LHCN-M2 (cell line): ENCODE measurements at places on chromosomes 13 and 19.

DNA sequence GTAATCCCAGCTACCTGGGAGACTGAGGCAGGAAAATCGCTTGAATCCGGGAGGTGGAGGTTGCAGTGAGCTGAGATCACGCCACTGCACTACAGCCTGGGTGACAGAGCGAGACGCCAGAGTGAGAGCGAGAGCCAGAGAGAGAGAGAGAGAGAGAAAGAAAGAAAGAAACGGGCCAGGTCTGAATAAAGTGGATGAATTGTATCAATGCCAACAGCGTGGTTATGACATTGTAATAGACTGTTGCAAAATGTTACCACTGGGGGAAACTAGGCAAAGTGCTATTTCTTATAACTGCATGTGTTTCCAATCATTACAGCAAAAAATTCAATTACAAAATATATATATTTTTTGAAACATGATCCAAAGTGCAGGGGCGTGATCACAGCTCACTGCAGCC is 11.8 kb upstream of the BTBD2 start:
- DNase-seq, result peak; percentile 59

DNA sequence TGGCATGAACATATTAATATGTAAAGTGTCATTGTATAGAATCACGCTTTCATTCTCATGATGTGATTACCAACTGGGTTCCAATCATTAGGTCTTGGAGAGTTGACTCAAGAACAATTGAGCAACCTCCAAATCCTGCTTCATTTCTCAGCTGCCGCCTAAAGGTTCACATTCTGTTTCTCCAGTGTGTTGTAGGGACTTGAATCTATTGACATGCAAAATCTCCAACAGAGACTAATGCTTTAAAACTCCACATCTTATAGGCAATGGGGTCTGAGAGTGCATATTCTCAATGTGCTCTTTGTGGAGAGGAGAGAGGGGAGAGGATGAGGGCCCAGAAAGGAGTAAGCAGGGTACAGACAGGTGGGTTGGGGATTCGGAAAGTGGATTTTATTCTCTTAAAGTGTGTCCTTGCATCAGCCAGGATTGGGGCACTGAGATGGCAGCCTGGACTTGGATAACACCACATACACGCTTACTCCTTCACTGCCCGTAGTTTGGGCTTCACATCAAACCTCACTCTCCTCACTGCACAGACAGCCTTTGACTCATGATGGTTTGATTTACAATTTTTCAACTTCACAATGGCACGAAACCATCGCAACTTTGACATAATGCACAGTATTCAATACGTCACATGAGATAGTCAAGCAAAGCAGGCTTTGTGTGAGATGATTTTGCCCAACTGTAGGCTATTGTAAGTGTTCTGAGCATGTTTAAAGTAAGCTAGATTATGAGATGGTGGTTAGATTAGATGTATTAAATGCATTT is 241.3 kb upstream of the IRS2 start:
- DNase-seq, result no peak

DNA sequence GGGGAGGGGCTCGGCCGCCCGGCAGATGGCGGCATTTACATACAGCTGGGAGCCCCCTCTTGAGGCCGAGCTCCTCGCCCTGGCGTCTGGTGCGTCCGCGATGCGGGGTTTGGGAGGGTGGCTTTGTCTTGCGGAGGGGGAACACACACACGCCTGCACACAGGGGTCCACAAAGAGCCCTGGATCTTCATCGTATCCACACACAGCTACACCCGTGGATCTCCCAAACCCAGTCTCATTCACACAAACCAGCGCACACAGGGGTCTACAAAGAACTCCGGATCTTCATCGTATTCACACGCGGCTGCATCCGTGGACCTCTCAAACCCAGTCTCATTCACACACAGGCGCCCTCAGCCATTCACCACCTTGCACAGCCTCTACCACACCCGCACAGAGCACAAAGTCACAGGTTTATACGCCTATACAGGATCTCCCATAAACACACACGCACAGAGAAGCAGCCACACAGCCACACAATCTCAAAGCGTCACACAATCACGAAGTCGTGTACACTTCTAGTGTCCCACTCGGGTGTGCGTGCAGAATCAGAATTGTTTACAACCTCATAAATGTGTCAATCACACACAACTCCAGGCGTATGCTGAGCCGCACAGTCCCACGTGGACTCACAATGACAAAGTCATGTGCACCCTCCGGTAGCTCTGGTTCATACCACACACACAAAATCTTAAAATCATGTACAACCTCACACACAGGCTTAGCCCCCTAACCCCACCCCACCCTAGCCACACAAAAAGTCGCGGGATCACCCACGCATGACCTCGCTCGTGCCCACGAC is 550 bp upstream of the DLL3 start:
- peak; percentile 18 for DNase-seq

DNA sequence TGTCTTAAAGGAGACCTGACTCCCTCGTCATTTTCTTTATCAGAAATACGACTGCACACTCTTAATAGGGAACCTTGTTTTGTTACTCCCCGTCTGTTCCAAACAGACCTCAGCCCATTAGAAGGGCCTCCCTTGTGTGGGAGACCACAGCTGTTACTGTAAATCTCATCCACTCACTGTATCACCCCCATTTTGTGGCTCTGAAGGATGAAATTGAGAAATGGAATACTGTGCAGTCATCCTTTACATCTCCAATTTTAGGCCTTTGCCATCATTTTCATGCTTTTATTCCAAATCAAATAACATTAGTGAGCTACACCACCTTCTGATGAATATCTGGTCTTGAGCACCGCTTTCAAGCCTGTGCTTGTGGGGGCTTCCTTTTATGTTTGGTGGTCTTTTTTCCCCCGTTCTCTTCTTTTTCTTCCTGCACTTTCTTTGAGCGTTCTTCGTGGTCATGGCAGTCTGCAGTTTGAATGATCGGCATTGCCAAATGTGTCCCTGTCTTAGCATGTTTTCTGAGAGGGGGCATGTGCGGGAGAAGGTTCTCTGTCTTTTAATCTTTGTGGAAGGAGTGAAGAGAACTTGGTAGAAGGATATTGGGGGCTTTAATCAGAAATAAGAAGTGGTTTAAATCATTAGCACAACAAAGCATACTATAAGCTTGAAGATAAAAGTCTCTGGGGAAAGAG is 65.8 kb downstream of the GGACT start:
- no peak for DNase-seq

DNA sequence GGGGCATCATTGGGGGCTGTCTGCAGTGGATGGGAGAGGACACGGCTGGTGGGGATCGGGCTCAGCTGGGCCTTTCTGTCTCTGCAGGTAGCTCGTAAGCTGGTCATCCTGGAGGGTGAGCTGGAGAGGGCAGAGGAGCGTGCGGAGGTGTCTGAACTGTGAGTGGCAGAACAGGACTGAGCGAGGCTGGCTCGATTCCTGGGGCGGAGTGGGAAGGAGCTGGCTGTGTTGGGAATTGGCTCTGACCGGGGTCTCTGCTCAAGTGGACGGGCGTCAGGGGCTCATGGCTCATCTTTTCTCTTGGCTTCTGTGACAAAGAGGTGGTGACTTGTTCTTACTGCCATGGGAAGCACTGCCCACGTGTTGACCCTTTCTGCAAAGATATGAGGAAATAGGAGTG is 11.6 kb downstream of the TPM4 start:
- no peak for DNase-seq

GRCh38 chr13:79910875-79911540 is 429.9 kb downstream of the SPRY2 start:
- no peak for DNase-seq

DNA sequence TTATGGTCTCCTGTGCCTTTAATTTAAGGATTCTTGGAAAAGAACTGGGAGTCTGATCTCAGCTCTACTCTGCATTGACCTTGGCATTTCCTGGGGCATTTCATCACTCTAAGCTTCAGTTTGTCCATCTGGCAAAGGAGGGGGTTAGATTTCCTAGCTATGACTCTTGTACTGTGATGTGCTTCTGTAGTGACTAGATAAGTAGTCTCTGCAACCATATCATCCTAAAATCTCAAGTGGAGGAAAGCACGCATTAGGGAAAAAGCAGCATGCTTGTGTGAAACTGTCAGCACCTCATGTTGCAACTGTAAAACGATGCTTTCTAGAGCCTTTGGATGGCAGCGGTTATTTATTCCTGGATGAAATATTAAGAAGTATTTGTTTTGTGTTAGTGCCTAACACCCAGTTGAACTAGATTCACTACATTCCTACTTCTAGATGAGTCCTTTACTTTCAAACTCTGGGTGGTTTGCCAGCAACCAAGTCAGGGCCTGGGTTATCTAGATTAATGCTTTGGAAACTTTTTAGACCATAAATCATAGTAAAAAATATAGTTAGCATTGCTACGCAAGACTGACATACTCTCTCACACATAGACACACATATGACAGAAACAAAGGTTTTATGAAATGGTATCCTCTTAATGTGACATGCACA is 6.8 kb downstream of the WDFY2 start:
- DNase-seq, result peak; percentile 95

- peak; percentile 86 for DNase-seq
Measured at GRCh38 chr19:2385053-2385721, 25.1 kb downstream of the TMPRSS9 start.

- DNase-seq, result no peak
Measured at GRCh38 chr19:33102893-33103292, 21.9 kb downstream of the GPATCH1 start.

DNA sequence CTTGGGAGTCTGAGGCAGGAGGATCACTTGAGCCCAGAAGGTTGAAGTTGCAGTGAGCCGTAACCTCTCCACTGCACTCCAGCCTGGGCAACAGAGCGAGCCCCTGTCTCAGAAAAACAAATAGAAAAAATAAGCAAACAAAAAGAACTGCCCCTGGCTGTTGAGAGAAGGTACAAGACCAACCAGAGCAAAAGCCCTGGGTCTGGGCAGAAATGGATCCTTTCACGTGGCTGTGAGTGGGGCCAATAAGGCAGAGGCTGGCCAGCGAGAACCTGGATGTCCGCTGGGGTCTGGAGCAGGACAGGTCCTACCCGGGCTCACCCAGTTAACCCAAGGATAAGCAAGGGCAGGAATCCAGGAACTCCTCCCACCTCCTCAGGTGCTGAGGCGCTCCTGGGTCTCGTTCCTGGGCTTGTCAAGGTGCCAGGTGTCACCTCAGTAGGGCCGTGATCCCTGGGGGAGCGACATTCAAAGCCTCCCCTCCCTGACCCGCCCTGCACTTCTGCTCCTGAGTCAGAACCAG is 4.7 kb upstream of the SLC5A5 start:
- DNase-seq, result no peak

DNA sequence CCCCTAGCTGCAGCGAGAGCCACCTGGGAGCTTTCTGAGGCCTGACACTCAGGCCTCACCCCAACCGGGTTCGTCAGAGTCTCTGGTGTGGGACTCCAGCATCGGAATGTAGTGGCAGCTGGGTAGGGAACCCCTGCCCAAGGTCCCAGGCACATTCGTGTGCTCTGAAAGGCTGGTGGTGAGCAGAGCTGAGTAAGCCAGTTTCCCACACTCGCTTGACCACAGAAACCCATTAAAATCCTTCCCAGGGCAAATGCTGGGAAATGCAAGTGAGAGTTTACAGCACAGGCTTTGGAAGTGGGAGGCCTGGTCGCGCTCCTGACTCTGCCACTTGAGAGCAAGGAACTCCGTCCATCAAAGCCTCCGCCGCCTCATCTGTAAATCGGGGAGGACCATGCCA is 4.2 kb downstream of the TRAPPC6A start:
- peak; percentile 98 for DNase-seq

GRCh38 chr19:2561895-2562294 is 86.0 kb downstream of the GADD45B start:
- DNase-seq, result no peak

GRCh38 chr13:105597573-105597972 is 937.9 kb downstream of the EFNB2 start:
- no peak for DNase-seq

DNA sequence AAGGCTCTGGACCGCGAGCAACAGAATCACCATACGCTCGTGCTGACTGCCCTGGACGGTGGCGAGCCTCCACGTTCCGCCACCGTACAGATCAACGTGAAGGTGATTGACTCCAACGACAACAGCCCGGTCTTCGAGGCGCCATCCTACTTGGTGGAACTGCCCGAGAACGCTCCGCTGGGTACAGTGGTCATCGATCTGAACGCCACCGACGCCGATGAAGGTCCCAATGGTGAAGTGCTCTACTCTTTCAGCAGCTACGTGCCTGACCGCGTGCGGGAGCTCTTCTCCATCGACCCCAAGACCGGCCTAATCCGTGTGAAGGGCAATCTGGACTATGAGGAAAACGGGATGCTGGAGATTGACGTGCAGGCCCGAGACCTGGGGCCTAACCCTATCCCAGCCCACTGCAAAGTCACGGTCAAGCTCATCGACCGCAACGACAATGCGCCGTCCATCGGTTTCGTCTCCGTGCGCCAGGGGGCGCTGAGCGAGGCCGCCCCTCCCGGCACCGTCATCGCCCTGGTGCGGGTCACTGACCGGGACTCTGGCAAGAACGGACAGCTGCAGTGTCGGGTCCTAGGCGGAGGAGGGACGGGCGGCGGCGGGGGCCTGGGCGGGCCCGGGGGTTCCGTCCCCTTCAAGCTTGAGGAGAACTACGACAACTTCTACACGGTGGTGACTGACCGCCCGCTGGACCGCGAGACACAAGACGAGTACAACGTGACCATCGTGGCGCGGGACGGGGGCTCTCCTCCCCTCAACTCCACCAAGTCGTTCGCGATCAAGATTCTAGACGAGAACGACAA is 1.8 kb downstream of the PCDH17 start:
- no peak for DNase-seq

- DNase-seq, result peak; percentile 64
Measured at GRCh38 chr19:18058208-18059009, 28.3 kb downstream of the IL12RB1 start.

DNA sequence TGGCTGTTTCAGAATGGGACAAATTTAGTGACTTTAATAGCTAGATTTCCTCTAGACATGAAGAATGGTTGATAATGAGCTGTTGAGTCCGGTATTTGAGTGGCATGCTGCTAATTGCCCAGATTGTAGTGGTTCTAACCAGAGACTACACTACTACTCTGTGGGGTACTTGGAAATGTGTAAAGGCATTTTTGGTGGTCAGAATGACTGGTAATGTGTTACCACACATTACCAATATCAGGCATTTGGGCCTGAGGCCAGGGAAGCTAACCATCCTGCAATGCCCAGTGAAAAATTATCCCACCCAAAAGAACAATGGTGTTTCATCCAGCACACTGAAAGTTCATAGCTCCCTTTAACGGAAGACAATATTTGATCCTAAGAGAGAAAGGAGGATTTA is 17.5 kb upstream of the N4BP2L1 start:
- peak; percentile 20 for DNase-seq

GRCh38 chr19:19860756-19861390 is 4.8 kb upstream of the ZNF253 start:
- no peak for DNase-seq

- no peak for DNase-seq
Measured at GRCh38 chr13:92989301-92989700, 237.3 kb upstream of the GPC6 start.

GRCh38 chr13:44300895-44301638 is 72.6 kb upstream of the SERP2 start:
- peak; percentile 84 for DNase-seq

DNA sequence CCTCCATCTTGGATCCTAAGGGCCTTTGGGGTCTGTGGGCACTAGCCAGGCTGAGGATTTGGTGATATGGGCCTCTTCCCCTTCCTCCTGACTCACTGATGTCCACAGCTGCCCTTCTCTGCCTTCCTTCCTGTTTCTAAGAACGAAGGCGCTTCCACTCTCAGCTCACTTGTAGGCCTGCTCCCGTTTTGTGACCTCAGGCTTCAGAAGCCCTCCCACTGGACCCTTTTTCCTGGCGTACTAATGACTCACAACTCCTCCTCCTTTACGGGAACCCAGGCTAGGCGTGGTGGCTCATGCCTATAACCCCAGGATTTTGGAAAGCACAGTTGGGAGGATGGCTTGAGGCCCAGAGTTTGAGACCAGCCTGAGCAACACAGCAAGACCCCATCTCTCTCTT is 55.6 kb downstream of the TMED1 start:
- peak; percentile 71 for DNase-seq

GRCh38 chr19:56477429-56478338 is 539 bp upstream of the ZNF667 start:
- peak; percentile 80 for DNase-seq
